ENCODE measurements at places on chromosomes 6 and 20.

GRCh38 chr6:158068893-158069799, 87.5 kb downstream of the SYNJ2 start:
- no peak for DNase-seq

DNA sequence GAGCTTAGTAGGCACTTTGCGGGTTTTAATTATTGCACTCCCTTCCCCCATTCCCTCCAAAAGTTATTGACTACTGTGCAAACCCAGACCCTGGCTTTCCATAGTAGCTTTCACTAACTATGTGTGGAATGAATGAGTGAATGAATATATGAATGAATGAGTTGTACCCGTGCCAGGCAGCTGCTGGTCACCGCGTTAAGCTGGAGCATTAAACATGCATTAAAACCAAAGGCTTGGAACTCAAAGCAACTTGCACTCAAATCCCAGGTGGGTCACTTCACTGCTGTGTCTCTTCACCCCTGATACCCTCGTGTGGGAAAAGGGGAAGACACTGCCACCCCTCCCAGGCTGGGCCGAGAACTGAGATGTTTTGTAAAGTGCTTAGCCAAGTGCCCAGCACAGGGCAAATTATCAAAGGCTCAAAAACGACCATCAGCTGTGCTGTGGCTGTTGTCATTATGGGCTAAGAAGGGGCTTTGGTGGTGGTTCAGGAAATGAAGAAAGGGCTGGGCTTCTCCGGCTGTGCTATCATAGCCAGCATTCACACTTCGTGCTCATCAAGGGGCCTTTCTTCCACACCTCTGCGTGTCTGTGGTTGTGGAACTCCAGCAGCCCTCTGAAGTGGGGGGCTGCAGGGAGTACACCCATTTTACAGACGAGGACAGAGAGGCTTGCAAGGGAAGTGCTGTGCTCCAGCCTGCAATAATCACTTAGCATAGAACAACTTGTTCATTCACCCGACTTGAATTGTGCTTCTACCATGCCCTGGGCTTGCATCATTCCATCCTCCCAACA, 60.2 kb upstream of the STX16 start:
- DNase-seq: no peak

DNA sequence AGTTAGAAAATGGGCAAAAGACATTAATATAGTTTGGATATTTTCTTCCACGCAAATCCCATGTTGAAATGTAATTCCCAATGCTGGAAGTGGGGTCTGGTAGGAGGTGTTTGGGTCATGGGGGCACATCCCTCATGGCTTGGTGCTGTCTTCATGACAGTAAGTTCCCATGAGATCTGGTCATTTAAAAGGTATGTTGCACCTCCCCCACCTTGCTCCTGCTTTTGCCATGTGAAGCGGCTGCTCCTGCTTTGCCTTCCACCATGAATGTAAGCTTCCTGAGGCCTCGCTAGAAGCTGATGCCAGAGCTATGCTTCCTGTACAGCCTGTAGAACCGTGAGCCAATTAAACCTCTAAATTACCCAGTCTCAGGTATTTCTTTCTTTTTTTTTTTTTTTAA, 16.3 kb upstream of the TMEM14A start:
- no peak for DNase-seq

- DNase-seq: peak; percentile 6
Measured at GRCh38 chr6:156828280-156828703, 51.1 kb downstream of the ARID1B start.

DNA sequence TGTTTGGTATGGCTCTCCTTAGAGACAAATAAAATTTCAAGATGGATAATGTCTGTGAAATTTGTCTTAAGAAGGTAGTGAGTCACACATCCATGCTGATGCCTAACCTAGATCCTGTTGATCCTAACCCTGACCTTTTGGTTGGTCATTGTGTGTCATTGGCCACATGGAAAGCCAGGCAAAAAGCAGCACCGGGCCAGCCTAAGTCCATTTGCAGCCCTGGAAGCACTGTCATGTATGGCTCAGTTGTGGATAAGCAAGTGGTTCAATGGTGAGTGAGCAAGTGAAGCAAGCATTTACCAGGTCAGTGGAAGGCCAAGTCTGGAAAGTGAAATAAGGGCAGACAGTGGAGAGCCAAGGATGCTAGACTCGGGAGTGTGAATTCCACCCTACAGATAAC, 12.1 kb upstream of the XRN2 start:
- DNase-seq: no peak

DNA sequence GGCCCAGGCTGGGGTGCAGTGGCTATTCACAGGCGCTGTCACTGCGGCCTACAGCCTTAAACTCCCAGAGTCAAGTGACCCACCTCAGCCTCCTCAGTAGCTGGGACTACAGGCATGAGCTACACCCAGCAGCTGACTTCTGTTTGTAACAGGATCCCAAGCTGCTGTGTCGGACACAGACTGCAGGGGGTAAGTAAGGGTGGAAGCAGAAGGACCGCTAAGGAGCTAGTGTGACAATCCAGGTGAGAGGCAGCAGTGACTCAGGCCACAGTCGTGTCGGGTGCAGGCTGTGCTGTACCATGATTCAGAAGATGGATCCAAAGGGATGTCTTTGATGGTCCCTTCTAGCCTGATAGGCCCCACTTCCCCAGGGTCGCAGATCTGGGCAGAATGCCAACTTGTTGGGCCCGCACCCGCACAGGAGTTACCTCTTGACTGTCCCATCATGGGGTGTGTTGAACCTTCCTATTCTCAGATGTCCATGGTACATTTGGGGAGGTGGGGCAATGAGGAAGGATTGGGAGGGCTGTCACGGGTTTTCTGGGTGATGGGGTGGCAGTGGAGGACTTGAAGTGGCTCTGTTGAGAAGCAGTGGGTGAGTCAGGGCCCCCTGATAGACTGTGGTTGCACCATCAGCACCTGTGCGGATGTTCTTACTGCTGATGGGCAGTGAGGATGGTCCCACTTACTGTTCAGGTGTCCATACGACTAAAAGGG, 25.3 kb downstream of the AAR2 start:
- no peak for DNase-seq

DNA sequence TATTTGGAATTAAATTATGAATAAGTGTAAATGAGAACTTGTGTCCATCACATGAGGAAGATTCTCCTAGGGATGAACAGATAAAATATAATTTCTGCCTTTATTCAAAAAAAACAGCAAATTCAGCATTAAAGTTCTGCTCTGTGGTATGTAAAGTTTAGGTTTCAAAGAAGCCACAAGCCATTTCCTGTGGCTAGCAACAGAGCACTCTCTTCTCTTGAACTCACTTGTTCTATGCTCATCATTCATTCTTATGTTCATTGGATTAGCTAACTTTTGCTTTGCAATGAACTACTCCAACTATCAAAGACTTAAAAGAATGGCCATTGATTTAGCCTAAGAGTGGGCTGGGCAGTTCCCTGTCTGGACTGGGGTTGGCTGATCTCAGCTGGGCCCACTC, 20.8 kb upstream of the SNRPB2 start:
- DNase-seq: no peak

- no peak for DNase-seq
Measured at GRCh38 chr20:20076297-20077065, 24.1 kb downstream of the CFAP61 start.

DNA sequence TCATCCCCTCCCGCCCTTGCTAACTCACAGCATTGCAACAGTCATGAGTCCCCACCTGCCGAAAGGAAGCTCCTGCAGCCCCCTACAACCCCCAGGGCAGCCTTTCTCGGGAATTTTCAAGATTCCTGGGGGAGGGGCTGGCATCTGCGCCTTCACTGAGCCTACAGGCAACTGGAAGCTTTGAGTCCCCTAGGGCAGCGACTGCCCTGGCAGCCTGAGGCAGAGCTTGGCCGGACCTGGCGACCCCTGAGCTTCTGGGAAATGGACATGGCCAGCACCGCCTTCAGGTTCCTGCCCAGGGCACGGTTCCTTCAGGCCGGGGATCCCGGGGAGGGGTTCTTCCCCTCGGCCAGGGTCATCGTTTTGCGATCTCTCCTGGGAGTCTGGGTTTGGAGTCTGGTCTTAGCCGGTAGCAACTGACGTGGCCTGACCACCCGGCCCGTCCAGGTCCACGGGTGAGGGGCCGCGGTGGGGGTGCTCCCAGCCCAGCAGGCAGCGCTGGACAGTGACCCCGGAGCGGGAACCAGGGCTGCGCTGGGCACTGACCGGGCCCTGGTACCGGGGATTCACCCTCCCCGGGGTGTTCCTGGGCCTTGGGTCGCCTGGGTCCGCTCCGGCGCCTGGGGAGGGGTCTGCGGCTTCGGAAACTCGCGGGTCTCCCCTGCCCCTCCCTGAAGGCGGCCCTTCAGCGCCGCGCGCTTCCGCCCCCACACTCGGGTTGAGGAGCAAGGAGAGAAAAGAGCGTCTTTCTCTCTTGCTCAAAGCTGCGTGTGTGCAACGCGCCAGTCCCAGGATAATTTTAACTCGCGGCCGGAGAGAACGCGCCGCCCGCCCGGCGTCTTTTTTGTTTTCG, 593 bp upstream of the COL9A3 start:
- DNase-seq: no peak

DNA sequence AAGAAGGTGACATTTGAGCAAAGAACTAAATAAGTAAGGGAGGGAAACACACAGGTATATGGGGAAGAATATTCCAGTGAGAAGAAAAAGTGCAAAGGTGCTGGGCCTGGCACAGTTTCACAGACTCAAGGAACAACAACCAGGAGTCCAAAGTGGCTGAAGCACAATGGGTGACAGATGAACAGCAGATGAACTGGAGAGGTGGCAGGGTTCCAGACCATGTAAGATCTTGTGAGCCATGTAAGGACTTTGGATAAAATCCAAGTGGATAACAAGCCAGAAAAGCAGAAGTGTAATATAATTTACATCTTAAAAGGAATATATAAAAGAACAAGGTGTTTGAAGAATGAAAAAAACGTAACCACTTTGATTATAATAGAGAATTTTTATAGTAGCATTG, 87.9 kb downstream of the MMS22L start:
- no peak for DNase-seq

- no peak for DNase-seq
Measured at GRCh38 chr6:159056003-159056402, 11.2 kb upstream of the TAGAP start.

GRCh38 chr6:147930745-147931144, 411.9 kb upstream of the SASH1 start:
- no peak for DNase-seq

GRCh38 chr6:154246723-154247118, 109.9 kb downstream of the IPCEF1 start:
- no peak for DNase-seq

DNA sequence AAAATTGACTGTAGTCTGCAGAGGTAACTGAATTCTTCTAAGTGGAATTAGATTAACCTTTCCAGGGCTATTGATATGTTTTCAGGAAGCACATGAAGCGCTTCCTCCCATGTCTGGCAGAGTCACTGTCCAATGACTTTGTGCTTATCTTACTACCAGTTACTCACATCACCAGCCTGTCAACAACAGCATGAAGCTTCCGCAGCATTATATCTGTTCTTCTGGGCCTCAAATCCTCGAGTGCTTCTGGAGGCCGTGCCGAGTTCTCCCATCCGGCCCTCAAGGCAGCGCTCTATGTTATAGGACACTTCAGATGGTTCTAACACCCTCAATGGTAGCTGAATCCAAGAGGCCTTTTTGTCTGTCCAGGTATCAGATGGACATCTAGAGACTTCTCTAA, 33.2 kb downstream of the PSMG4 start:
- DNase-seq: no peak

GRCh38 chr6:40362859-40363258, 224.3 kb downstream of the LRFN2 start:
- no peak for DNase-seq

- no peak for DNase-seq
Measured at GRCh38 chr20:37804584-37805566, 98.1 kb upstream of the VSTM2L start.

DNA sequence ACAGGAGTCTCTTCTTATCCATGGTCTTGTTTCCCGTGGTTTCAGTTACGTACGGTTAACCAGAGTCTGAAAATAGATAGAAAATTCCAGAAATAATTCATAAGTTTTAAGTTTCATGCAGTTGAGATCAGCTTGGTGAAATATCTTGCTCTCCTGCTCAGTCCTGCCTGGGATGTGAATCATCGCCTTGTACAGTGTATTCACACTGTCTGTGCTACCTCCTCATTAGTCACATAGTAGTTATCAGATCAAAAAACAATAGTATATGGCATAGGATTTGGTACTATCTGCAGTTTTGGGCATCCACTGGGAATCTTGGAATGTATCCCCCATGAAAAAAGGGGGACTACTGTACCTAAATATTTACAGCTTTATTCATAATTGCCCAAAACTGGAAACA, 22.7 kb upstream of the MOCS1 start:
- no peak for DNase-seq

- DNase-seq: no peak
Measured at GRCh38 chr6:11878735-11879134, 100.1 kb upstream of the ADTRP start.

GRCh38 chr6:75089921-75090320, 115.9 kb downstream of the COL12A1 start:
- DNase-seq: no peak

GRCh38 chr6:110664933-110665332, 150.3 kb downstream of the CDK19 start:
- DNase-seq: no peak

- DNase-seq: no peak
Measured at GRCh38 chr20:23192469-23192868, 106.3 kb upstream of the CD93 start.

GRCh38 chr20:6575912-6576401, 191.5 kb upstream of the BMP2 start:
- no peak for DNase-seq

- no peak for DNase-seq
Measured at GRCh38 chr6:48255094-48255493, 144.1 kb upstream of the PTCHD4 start.

- no peak for DNase-seq
Measured at GRCh38 chr20:50359607-50360217, 150.5 kb upstream of the PTPN1 start.

GRCh38 chr6:317448-318144, 25.3 kb downstream of the DUSP22 start:
- DNase-seq: no peak

- DNase-seq: no peak
Measured at GRCh38 chr6:74320715-74321114, 624.7 kb downstream of the CD109 start.

DNA sequence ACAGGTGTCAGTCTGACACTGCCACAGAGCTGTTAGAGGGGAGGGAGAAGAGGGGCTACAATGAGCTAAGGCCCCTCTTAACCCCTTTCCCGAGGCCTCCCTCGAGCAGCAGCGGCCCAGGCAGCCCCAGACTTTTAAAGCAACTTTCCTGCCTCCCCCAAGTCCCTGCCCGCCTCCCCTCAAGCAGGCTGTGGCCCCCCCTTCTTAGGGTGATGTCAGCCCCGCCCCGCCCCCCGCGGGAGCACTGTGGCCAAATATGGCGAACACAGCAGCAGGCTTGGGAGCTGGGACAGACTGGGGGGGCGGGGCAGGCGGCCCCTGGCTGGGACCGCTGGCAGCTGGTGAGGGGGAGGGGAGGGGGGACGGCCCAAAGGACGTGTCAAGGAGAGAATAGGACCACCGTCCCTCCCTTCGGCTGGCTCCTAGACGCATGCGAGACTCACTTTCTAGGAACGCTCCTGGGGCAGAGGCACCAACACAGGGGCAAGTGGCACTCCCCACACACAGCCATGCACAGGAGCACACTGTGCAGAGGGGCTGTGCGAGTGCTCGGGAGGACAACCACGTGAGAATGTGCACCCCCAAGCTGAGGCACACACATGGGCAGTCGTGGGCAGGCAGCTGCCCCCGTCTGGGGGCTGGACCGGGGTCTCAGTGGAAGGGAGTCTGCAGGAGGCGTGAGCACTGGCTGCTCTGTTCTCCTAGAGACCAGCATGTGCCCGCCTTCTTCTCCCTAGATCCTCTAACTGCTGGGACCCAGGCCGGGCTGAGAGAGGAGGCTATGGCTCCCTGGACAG, 6.7 kb downstream of the TEAD3 start:
- DNase-seq: no peak

GRCh38 chr6:112626468-112627082, 279.4 kb downstream of the RFPL4B start:
- no peak for DNase-seq

Data from activated CD4-positive, alpha-beta T cell treated with anti-CD3 and anti-CD28 coated beads, Interleukin-2, amount 50 U/mL, for 24 hours (primary cell).